ENCODE measurements at places on chromosomes 1 and 21. TPM values are rescaled to one million over a fixed set of nuclear protein-coding genes. Genes with fewer than 3 reads are reported as not detected.
A peak's percentile ranks its signal among the peaks of the same experiment; 100 is the strongest.

Gene C1orf167
- total RNA-seq, result 3.9 TPM

- DNase-seq, result no peak
Measured at GRCh38 chr1:2880812-2881295, 79.4 kb upstream of the TTC34 start.

Gene LCE1B
- not detected for total RNA-seq

DNA sequence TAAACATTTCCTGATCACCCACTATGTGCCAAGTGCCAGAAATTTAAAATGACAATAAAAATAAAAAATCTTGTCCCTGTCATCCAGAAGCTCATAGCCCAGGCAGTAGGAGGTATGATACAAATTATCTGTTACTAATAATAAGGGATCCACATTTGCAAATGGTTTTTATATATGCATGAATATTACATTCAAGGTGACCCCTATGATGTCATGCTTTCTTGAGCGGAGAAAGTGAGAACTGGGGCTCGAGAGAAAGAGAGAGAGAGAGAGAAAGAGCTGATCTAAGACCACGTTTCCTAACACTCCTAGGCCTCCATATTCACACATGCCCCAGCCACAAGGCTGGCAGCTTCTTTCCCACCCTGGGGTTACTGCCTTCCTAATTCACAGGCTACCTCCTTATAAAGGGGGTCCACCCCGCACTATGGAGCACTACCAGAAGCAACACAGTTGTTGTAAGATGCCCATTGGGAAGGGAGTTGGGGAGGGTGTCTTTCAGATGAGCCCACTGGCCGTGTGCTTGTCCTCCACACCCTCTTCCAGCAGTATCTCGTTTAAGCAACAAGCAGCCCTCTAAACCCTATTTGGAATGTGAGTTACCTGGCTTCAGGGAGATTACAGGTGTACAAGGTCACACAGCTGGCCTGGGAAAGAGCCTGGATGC lies 28.8 kb upstream of the LRRN2 start:
- DNase-seq, result peak; percentile 22

GRCh38 chr1:29349871-29350491 lies 113.7 kb downstream of the PTPRU start:
- DNase-seq, result no peak

- DNase-seq, result peak; percentile 63
Measured at GRCh38 chr1:165842671-165843129, 15.3 kb downstream of the UCK2 start.

- DNase-seq, result no peak
Measured at GRCh38 chr1:18891426-18891780, 11.0 kb downstream of the ALDH4A1 start.
